ENCODE measurements at places on chromosomes 6 and 20.
A peak's percentile ranks its signal among the peaks of the same experiment; 100 is the strongest.

DNA sequence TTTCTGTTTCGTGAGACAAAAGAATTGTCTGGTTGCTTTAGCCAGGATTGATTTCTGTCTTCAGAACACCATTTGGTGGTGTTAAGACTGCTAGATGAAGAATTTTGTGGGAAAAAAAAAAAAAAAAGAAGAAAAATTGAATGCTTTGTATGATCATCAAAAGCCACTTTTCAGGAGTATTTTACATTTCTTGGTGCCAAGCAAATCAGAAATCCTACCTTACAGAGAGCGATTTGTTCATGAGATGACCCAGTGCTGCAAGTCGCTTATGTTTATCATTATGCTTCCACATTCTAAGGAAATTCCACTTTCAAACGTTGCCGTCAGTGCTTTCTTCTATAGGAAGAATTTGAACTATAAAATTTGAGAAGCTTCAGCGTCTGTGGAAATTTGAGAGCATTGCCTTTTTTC, 228.7 kb downstream of the BCKDHB start:
- no peak for DNase-seq

DNA sequence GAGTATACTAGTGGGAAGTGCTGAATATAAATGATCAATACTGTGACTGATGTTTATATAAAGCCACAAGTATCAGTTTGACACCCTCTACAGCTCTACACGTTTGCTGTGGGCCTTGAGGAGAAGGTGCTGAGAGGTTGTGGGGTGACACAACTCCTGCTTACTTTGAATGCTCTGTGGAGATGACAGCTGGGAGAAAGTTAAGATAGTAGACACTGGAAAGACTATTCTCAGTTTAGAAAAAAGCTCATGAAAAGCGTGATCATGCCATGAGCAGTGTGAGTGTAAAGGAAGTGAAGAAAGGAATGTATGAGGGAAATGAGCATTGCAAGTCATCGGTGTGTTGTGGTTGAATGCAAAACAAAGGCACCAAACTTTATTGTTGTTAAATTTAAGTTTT, 215.8 kb downstream of the UTRN start:
- no peak for DNase-seq

DNA sequence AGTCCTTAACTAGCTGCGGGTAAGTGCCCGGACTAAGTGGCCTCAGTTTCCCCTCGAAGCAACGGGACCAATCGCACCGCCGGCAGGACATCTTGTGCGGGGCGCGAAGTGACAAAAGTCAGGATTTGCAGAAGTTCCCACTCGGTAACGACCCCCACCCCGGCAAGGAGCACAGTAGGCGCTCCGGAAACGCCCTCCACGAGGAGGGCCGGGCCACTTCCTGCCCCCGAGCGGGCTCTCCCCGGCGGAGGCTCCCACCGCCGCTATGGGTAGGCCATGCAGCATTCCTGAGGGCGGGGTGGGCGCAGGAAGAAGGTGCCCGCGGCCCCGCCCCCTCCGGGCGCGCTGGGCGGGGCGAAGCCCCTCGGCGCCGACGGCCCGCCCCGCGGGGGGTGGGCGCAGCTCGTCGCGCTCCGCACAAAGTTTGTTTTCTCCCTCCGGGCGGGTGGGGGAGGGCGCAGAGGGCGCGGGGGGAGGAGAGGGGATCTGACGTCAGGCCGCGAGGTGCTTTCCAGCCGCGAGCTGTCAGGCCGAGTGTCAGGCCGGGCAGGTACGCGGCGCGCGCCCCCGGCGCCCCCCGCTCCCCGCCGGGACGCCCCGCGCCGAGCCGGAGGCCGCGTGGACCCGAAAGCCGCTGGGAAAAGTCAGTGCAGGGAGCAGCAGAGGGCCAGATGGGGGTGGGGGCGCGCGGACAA, at the start of gene TGIF2:
Gene TGIF2, plus strand, starts transcription at position 495 of the 695 bp plus-strand sequence. CDS start 5,178 bp downstream, outside the sequence.
- peak; percentile 81 for DNase-seq

GRCh38 chr6:106692819-106693208, 63.4 kb downstream of the QRSL1 start:
- no peak for DNase-seq

DNA sequence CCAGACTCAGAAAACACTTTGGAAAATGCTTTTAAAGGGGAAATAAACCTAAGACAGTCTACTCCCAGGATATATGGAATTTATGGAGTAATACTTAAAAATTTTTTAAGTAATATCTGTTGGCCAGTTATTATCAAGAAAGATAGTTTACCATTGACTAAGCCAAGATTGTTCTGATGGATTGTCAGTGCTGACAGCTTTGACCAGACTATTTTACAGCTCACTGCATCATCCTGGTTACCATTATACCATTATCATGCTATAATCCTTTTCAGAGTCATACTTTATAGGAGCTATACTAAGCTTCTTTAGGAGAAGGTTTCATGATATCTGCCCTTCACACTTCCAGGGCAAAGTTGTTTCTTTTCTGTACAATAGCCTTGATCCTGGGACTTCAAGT, 16.5 kb downstream of the GTF2H5 start:
- DNase-seq: no peak

- DNase-seq: no peak
Measured at GRCh38 chr20:60986506-60987156, 265.4 kb upstream of the CDH4 start.

- peak; percentile 36 for DNase-seq
Measured at GRCh38 chr6:80142586-80142985, 36.1 kb downstream of the BCKDHB start.

GRCh38 chr20:59786801-59787537, 146.5 kb downstream of the SYCP2 start:
- DNase-seq: no peak

DNA sequence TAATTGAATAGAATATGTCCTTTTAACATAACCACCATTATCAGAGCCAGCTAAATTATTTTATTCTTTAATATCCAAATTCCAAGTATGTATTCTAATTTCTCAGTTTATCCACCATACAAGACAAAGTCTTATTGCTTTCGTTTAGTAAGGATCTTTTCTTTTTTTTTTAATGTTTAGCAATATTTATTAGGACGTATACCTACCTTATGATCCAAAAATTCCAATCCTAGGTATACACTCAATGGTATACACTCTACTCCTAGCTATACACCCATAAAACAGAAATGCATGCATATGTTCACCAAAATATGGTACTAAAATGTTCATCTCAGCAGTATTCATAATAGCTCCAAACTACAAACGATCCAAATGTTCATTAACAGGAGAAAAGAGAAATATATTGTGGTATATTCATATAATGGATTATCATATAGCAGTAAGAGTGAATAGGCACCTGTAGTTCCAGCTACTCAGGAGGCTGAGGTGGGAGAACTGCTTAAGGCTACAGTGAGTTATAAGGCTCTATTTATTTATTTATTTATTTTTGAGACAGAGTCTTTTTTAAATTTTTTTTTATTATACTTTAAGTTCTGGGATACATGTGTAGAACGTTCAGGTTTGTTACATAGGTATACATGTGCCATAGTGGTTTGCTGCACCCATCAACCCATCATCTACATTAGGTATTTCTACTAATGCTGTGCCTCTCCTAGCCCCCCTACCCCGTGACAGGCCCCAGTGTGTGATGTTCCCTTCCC, 17.3 kb downstream of the TNFAIP3 start:
- no peak for DNase-seq

- peak; percentile 26 for DNase-seq
Measured at GRCh38 chr6:912871-913835, 220.2 kb upstream of the EXOC2 start.

DNA sequence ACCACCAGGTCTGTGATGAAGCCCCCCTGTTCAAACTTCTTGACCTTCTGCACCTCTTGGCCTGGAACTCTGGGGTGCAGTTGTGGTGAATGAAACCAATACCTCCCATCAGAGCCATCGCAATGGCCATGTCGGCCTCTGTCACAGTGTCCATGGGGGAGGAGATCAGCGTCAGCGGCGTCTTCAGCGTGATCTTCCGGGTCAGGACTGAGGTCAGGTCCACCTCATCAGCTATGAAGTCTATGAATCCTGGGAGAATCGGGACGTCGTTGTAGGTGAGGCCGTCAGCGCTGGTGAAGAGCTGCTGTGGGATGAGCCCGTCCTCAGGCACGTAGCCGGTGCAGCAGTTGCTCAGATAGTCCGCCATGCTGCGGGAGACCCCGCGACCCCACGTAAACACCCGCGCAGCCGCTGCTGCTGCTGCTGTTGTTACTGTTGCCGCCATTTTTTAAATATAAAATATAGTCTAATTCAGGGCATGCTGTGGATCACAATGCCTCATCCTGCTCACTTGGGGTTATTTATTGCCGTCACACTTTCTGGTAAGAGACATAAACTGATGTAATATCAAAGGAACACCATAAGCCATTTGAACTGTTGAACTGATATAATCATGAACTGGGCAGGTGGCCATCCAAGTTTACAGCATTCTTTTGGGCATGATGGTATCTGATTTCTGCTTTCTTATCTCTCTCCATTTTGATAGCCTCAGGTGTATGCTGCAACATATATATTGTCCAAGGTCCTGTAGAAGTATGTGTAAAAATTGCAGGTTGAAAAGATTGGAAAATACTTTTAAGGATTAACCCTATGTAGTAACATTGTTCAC, 18.7 kb upstream of the RNF144B start:
- no peak for DNase-seq
